ENCODE measurements at places on chromosomes 4 and X.

DNA sequence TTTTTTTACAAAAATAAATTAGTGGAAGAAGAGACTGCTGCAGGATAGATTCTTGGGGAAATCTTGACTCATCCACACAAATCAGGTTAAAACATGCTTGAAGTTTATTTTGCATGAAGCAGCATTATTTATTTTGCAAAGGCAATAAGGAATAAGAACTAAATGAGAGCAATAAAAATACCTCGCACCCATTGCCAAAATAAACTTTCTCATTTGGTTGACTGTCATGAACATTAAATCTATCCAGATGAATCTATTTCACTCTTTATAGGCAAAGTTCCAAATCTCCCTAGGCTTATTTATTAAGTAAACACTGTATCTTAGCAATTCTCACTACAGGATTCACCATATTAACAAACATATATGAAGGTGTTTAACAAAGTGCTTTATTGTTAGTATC lies 58.9 kb downstream of the HOPX start:
- DNase-seq = no peak

GRCh38 chrX:5726224-5726623 lies 502.4 kb downstream of the NLGN4X start:
- DNase-seq = no peak

DNA sequence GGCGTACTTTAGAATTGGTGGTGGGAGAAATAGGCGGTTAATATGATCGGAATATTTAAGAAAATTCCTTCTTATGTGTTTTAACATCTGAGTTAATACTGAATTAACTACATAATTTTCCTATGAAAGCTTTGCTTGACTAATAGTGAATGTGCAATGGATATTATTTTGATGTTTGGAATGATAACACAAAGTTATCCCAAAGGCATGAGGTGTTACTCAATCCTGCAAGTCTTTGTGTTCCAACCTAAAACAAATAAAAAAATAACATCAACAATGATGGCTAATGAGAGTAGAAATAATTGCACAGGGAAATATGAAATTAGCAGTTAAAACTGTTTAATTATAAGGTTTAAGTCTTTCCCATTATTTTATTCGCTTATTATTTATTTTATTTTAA lies 183.6 kb upstream of the ARSJ start:
- no peak for DNase-seq

DNA sequence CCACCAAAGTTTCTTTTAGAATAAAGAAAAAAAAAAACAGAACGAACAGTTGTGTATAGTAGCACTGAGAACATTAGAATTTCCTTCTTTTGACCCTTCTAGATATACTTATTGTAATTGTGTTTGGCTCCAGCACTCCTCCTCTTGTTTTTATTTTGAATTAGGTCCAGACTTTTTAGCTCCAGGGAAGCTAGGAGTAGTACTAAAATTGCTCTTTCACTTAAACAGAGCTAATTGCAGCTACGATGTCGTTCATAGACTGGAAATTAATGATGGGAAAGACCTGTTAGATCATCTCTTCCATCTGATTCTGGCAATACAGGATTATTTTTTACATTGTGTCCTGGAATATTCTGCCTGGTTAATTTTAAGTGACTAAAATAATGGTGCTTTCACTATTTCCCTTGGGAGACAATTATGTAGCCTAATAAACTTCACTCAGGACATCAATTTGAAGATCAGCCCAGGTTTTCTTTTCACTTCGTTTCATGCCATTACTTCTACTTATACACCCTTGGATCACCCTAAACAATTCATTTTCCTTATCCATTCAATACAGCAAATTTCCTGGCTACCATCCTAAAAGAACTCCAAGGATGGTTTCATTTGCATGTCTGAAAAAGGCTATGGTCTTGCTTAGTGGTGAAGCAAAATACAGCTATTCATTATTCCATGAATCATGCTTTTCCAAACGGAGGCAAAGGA lies 480.8 kb upstream of the TECRL start:
- DNase-seq = no peak

DNA sequence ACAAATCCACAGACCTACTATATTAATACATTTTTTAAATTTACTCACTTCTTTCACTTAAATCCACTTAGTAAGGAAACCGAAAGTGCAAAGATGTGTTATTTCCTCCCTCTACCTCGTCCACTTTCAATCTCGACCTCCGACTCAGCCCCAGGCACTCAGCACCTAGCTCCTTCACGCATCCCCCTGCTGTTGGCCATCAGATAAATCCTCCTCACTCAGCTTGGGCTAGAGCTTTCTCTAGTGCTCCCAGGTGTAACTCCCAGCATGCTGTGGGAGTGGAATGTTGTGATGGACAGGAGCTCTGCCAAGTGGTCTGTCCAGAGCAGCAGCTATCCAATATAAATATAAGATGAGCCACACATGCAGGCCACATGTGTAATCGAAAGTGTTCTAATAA lies 26.7 kb upstream of the TEC start:
- DNase-seq = no peak

DNA sequence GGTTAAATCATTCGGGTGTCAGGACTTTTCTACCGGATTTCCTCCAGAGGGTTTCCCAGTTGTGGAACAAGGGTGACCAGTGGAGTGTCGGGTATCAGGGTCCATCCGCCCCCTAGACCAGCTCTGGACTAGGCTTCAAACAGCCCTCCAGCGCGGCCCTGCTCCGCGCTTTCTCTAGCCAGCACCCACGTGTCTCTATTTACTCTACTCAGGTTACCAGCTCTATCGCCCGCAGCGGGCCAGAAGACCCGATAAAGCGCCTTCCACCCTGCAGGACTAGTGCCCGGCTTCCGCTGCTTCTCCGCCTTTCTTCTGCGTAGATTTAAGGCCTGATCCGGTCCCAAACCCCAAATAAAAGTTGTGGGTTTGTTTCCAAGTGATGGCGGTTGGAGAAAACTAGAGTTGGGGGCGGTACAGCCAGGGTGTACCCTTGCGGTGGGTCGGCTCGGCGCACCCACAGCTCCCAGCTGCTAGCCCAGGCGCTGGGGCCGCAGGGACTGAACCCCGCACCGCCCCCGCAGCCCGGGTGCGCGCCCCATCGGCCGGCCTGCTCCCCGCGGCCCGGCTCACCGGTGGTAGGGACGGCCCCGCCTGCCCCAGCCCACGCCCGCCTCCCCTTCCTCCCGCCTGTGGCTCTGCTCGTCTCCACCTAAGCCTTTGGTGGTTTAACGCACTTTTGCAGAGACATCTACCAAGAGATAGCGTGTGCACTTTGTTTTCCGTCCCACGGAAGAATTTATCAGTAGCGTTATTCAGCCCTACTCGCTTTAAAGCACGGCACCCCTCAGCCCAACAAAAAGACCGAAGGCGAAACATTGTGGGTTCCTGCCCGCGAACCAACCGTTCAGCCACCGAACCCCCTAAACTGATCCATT lies 2.1 kb downstream of the LEF1 start:
- no peak for DNase-seq

DNA sequence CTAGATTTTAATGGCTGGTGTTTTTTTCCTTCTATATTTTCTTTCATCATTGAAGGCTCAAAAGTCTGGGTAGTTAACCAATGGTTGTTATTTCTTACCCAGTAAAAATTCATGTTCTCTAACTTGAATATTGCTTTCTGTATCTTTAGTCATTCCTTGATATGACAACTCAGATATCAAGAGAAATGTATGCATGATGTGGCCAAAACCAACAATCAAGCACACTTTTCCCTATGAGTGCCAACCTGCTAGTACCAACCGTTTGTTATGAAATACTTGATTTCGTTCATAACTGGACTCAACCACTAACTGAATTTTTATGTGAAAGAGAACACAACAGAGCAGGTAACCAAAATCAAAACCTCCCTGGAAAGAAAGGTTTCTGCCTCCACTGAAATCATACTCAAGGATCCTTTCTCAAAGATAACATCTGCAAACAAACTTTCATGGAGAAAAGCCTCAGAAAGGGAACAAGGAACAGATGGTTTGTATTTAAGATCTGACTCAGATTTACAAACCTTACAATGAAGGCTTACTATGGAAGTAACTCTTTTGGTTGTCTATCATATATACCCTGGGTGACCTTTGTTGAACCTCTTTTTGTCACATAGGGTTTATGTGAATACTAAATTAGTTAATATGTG lies 8.3 kb upstream of the VEGFC start:
- no peak for DNase-seq

GRCh38 chrX:100623001-100623400 lies 13.6 kb downstream of the TSPAN6 start:
- DNase-seq = no peak

GRCh38 chr4:73892966-73893365 lies 23.8 kb downstream of the CXCL1 start:
- no peak for DNase-seq

- DNase-seq = no peak
Observed at GRCh38 chr4:125317525-125317877, 2.7 kb downstream of the FAT4 start.

GRCh38 chr4:15703439-15703838 lies 574 bp downstream of the BST1 start:
- no peak for DNase-seq

- no peak for DNase-seq
Observed at GRCh38 chr4:100189820-100190642, at the start of gene DDIT4L. TSS of gene DDIT4L (minus strand) at chr4:100190468. CDS start at chr4:100189983, 485 bp downstream.

DNA sequence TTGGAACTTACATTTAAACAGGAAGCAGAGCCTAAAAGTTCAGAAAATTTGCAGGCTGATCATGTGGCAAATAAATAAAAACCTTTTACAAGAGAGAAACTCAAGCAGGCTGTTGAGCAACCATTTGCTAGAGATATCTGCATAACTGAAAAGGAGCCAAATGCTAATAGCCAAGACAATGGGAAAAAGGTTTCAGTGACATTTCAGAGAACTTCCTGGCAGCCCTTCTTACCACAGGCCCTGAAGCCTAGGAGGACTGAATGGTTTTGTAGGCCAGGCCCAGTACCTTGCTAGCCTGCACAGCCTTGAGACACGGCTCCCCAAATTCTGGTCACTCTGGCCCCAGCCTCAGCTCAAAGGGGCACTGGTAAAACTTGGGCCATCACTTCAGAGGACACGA lies 945.1 kb downstream of the ADGRL3 start:
- DNase-seq = no peak

DNA sequence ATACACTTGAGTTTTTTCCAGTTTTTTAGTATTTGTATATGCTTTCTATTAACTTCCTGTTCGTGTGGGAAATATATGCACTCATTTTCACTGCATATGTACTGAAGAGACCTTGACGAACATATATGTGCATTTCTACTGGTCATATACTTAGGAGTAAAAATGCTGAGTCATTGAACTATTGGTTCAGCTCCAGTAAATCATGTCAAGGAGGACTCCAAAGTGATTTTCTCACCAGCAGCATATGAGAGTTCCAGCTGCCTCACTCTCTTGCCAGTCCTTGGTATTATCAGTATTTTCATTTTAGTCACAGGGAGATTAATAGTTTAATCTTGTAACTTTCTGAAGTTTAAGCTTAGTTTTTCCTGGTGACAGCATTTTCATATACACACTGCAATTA lies 2750.2 kb downstream of the ARAP2 start:
- DNase-seq = no peak

DNA sequence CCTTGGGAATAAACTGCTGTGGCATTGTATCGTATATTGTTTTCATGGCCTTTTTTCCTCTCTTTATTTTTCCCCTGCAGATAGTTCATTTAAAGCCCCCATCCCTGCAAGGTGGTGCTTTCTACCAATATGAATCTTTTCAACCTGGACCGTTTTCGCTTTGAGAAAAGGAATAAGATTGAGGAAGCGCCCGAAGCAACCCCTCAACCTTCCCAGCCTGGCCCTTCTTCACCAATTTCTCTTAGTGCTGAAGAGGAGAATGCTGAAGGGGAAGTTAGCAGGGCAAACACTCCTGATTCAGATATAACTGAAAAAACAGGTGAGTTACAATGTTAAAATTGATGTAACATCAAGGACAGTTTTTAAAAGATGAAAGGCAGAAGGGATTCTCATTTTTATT lies 601 bp downstream of the SMARCAD1 start:
- DNase-seq = no peak

GRCh38 chr4:8905773-8906667 lies 34.4 kb upstream of the HMX1 start:
- DNase-seq = no peak

Data from effector memory CD4-positive, alpha-beta T cell (primary cell).